ENCODE measurements at places on chromosomes 6 and 20. TPM values are rescaled to one million over a fixed set of nuclear protein-coding genes. Genes with fewer than 3 reads are reported as not detected.

The MYO6 gene
- 7.3 TPM for total RNA-seq

The AKAP12 gene
- total RNA-seq, result 169 TPM

The SAMD10 gene
- total RNA-seq, result not detected

The RING1 gene
- 25.6 TPM for total RNA-seq

The TRMT6 gene
- 42.4 TPM for total RNA-seq

The CCN6 gene
- not detected for total RNA-seq
